Right hindlimb (tissue), 1 donor: ENCODE measurements at places on chromosomes 2 and 18.
A peak's percentile ranks its signal among the peaks of the same experiment; 100 is the strongest.

- no peak for DNase-seq
These were observed 240.2 kb downstream of the CYP26B1 start for GRCh38 chr2:71907503-71907902.

GRCh38 chr18:35343488-35343935 lies 708 bp downstream of the ZNF24 start:
- no peak for DNase-seq

DNA sequence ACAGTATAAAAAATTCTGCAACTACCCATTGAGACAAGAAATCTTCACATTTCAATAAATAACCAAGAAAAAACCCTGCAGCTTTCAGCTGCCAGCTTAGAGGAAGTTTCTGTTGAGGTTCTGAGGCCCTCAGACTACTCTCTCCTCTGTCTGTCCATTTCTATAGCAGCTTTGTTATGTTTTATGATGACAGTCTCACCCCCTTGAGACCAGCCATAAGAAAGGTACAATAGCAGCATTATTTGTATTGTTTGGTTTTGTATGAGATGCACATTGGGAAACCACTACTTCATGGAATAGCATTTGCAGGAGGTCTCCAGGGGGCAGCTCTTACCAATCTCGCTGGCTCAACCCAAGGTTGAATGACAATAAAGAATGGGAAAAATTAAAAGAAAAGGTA lies 334.6 kb upstream of the VRK2 start:
- no peak for DNase-seq

DNA sequence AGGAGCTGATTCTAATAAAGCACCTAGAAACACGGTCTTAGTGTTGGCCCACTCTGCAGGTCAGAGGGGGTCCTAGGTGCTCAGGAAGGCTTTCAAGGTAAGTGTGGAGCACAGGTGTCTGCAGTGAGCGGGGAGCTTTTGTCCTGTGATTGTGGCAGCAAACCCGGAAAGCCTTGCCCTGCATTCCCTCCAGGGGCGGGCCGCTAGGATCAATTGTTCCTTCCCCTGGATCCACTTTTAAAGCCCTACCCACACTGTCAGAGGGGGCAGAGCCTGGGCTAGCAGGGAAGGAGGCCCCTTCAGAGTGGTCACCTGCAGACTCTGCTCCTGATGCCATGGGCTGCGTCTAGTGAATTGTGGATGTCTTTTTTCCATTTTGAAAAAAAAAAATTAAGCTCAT lies 176.0 kb downstream of the CTIF start:
- no peak for DNase-seq

DNA sequence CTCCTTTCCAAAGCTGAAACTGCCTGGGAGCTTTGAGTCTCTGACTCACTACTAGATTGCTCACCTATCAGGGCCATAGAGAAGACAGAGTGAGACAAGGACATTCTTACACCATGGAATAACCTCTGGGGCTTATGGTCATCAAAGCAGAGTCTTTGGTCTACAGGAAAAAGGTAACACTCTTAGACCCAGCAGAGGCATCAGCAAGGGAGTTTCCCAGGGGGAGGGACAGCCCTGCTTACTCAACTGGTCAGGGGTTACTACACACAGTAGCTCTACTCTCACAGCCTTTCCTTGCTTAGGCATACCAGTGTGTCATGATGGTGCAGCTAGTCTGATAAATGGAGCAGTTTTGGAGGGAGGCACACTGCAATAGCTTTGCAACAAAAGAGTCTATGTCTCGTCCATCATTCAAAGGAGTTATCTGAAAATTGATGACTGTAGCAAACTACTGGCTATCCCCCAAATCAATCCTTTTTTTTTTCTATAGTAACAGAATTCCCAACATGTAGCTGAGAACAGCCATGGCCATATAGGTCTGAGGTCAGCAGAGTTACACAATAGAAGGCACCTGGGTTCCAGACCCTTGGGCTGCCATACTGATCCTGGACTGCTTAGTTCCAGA lies 22.4 kb upstream of the CD28 start:
- no peak for DNase-seq

GRCh38 chr2:154133823-154134222 lies 262.1 kb downstream of the GALNT13 start:
- DNase-seq, result no peak

DNA sequence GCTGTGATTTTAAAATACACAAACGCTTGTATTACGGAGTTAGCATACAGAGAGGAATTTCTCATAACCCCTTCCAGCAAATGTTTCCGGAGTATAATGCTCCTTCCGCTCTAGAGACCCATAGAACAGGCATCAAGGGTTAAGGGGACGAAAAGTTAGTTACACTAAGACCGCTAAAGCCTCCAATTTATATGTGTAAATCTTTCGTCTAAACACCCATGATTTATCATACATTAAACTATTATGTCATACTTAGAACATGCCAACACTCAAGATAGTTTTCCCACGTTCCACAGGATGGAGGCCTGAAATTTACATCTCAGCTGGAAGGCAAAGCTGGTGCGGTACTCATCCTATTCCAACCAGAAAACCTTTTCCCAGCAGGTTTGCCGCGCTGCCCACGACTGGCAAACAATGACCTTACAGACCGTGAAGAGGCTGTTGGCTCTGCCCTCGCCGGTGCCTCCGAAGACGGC lies 650 bp downstream of the ORMDL1 start:
- no peak for DNase-seq

- DNase-seq, result no peak
These were observed 44.7 kb downstream of the FAM210A start for GRCh38 chr18:13681701-13682100.

DNA sequence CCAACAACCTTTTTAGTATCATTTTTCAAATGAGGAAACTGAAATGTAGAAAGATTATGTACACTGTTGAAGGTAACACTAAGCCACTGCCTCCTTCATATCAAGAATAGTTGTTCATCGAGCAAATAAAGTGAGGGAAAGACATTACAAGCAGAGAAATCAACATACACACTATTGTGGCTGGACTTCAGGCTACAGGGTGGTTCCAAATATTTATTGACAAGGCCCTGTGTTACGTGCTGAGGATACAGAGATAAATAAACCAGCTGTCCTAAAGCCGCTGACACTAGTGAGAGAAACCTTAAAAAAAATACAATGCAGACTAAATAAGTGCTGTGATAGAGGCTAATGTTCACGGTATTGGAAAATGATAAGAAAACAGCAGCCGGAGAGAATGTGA lies 1.9 kb upstream of the LNPK start:
- DNase-seq, result no peak

GRCh38 chr2:144516981-144517865 lies 2.7 kb downstream of the ZEB2 start:
- DNase-seq, result peak; percentile 71

DNA sequence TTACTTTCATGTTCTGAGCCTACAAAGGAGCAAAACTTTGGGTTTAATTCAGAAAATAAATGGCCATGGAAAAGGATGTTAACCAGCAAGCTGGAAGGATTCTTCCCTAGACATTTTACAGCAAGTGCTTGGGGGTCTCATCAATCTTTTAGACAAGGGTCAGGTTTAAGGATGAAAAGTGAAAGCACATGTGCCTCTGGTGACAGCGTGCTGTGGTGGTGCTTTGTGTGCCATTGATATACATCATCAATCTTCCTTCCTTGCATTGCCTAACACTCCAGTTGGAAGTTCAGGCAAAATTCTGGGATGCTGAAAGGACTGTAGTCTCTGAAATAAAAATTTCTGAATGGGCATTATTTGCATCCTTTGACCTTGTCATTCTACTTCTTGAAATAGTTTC lies 171.2 kb downstream of the KCNE4 start:
- no peak for DNase-seq

GRCh38 chr18:10381951-10382350 lies 72.5 kb upstream of the APCDD1 start:
- no peak for DNase-seq

GRCh38 chr18:8998481-8999217 lies 103.8 kb upstream of the NDUFV2 start:
- no peak for DNase-seq

DNA sequence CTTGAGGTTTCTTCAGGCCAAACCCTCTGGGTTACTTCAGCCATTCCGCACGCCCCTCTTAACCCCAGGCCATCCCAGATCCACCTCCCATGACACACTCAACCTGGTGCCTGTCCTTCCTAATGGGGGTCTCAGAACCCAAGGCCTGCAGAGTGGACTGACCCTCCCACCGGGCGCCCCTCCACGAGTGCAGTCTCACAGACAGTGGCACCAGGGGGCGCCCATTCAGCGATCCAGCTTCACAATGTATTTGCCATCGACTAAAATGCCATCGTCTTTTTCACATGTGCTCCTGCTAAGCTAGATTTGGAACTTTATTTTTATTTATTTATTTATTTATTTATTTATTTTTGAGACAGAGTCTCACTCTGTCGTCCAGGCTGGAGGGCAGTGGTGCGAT lies 38.5 kb downstream of the INPP5D start:
- DNase-seq, result no peak

DNA sequence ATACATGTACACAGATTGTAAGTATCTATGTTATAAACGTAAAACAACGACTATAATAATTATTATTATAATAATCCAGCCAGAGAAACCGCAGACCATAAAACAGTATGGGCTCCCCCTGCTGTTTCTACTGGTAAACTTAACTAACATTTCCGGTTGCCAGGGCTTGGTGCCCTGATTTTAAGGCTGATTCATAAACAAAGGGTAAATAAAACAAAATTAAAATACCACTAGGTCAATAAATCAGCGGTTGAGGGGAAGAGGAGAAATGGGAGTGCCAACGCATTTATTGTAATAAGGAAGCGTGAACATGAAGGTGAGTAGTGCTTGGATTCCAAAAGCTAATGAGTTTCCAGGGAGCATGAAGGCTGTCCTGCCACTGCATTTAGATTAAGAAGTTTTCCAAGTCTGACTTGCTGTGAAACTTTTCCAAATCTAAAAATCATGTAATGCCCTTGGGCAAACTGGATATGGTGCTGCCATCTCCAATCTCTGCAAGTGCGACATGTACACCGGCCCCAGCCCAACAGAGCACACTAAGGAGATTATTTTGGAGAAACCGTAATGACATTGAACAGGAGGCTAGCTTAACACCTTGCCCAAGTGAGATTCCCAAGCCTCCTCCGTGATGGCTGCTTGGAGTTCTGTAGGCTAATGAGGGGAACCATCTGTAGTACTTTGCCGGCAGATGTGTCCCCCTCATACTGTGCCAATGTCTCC lies 50.7 kb upstream of the HNRNPA3 start:
- no peak for DNase-seq

GRCh38 chr2:99634234-99634633 lies 144.4 kb upstream of the REV1 start:
- DNase-seq, result no peak

DNA sequence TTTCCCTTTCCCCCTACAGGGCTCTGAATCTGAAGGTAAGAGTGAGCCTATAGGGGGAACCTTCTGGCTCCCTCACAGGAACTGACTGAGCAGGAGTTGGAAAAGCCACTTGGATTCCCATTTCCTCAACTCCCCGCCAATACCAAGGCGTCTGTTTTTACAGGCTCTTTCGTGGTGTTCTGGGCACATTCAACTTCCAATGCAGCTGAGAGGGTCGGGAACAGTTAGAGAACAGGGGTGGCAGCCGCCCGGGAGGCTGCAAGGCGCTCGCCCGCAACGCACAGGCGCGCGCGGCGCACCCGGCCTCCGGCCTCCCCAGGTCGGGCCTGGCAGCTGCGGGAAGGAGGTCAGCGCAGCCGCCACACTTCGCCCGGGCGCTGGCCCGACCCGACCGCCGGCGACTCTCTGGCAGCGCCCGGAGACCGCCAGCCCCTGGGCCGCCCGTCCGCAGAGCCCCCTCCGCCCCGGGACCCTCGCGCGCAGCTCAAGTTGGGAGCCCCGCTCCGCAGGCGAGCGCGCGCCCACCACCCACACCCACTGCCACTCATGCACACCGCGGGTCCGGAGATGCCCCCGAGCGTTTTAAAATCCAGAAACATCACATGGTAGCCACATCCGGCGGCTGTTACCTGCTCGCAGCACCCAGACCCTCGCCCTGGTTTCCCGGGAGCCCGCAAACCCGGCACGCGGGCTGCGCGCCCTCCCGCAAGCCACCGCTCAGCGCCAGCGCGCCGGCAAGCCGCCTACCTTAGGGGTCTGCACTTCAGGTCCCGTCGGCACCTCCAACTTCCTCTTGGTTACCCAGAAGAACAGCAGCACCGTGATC lies 816 bp downstream of the GALNT14 start:
- no peak for DNase-seq

DNA sequence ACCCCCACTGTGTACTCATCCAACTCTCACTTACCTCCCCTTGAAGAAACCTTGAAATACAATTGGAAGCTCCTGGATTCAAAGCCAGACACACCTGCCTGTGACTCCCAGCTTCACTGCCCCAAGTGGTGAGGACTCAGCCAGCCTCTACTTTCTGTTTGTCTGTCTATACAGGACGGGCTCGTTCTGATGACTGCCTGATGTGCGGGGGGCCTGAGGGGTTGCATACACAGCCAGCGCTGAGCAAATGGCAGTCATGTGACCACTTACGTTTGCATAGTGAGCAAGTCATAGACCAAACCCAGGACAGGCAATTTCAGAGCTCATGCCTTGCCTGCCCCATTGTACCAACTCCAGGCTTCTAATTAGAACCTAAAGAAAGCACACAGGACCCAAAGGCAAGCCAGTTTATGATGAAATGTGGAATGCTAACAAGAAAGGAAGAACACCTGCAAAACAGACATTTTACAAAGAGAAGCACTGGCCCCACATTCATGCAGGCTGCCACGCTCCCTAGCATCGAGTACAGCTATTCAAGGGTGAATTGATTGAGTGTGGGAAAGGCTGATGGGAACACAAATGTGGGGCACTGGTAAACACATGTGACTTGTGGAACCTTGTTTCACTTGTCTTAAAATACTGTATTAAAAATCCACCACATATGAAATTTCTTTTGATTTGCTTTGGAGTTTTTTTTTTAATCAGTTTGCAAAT lies 137.8 kb downstream of the LNPK start:
- DNase-seq, result no peak
